ENCODE measurements at places on chromosomes 3 and 15.

DNA sequence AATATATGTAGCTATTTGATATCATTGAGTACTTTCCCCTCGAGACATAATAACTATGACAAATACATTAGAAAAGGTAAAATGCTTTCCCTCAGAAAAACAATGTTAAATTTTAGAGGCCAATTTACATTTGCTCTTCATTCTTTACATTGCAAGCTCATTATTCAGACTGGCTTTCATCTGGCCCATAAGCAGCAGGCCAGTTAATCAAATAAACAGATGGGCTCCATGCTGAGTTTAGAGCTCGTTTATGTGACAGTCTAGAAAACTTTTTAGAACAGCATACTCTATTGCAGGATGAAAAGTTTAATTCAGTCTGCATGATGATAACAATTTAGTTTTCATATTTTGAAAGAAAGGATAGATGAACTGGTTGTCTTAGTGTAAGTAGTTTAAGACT lies 150.6 kb downstream of the DUT start:
- DNase-seq: no peak

GRCh38 chr15:41995476-41995855 lies 23.1 kb upstream of the EHD4 start:
- no peak for DNase-seq

- DNase-seq: no peak
These were observed 47.6 kb upstream of the SEC61A1 start for GRCh38 chr3:128004661-128005060.

- DNase-seq: no peak
These were observed 7.5 kb downstream of the OXTR start for GRCh38 chr3:8761866-8762265.

- no peak for DNase-seq
These were observed 144.7 kb upstream of the DPH6 start for GRCh38 chr15:35690698-35691116.

- no peak for DNase-seq
These were observed 19.0 kb downstream of the FAN1 start for GRCh38 chr15:30922480-30923311.

DNA sequence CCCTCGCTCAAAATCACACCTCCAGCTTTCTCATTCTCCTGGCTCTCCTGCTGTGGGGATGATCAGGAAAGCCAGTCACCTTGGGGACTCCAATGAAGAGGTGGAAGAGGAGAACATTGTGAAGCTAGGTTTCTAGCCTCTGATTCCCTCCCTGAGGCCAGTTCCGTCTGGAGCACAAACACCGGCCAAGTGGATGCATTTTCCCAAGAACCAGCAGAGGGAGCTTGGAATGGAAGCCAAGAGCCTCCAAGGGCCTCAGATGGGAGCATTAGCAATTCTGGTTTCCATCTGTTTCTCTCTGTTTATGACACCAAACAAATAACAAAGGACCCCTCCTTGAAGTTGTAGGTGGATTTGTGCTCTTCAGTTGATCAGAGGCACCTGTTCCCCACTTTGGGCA lies 40.6 kb upstream of the NMNAT3 start:
- DNase-seq: peak; percentile 28

DNA sequence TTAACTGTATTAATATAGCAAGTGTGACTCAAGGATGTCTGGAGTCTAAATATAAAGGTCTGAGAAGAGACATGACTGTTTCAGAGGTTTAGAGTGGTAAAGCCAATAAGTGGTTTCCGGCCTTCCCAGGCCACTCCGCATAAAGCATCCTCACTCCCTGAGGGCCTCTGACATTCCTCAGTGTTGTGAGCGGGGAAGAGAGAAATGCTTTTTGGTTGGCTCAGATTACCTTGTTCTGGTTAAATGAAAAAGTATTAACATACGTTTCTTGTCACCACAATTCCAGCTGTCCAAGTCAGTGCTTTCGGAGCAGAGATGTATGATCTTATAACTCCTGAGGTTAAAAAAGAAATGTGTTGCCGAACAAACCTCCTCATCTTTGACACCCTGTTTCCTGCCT lies 103.8 kb downstream of the RBMS3 start:
- DNase-seq: no peak

- DNase-seq: no peak
These were observed 274.7 kb downstream of the CD47 start for GRCh38 chr3:107816107-107816506.

DNA sequence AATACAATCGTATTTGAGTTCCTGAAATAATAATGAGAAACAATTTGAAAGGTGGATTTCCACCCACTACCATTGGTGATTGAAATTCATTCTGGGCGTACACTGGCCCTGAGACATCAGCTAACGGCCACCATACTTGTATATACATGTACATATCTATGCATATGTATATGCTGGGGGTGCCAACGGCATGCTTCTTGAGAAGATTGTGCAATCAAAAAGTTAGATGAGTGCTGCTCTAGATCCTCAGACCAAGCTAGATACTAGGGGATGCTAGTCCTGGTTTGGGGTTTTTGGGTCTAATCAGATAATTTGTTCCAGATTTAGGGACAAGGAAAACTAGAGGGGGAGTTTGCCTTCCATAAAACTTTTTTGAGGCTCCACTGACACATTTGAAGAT lies 2.9 kb downstream of the TMEM40 start:
- no peak for DNase-seq

GRCh38 chr3:85007195-85008094 lies 48.7 kb downstream of the CADM2 start:
- no peak for DNase-seq

GRCh38 chr3:133663569-133664313 lies 2.0 kb upstream of the TOPBP1 start:
- DNase-seq: peak; percentile 79

- no peak for DNase-seq
These were observed 703 bp downstream of the PEAK1 start for GRCh38 chr15:77418966-77419835.

- DNase-seq: no peak
These were observed 91.1 kb upstream of the SLC24A5 start for GRCh38 chr15:48029642-48030041.

- no peak for DNase-seq
These were observed 54.5 kb downstream of the KIF9 start for GRCh38 chr3:47228088-47228487.

DNA sequence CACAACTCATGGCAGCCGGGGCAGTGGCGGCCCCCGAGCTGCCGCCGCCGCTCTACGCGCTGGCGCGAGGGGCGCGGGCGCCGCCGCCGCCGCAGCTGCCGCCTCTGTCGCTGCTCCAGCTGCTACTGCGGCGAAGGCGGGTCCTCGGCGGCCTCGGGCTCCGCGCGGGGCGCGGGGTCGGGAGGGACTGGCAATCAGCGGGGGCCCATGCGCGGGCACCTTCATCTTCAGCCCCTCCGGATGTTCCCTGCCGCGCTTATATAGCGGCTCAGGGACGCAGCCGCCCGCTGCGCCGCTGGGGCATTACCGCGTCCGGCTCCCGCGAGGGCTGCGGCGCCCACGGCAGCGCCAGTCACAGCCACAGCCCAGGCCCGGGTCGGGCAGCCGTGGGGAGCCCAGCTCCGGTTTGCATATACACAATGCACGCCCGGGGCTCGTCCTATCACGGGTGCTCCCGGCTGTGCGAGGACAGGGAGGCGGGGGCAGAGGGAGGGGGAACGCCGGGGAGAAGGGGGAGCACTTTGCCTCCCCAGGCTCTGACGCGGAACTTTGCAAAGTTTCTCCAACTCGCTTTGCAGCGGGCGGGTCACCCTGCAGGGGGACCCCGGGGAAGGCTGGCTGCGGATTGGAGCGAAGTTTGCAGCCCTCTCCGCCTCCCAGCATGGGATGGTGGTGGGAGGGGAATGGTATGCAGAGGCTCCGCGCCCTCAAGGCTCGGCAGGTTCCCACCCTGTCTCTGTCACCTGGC lies at the start of gene VGLL3:
VGLL3 (minus strand) TSS at position 416 of the 748 bp plus-strand sequence; CDS start at position 10, 406 bp downstream.
- peak; percentile 32 for DNase-seq

GRCh38 chr3:38332201-38332600 lies 14.4 kb upstream of the XYLB start:
- no peak for DNase-seq

GRCh38 chr15:39058351-39059131 lies 493.9 kb upstream of the RASGRP1 start:
- DNase-seq: no peak

DNA sequence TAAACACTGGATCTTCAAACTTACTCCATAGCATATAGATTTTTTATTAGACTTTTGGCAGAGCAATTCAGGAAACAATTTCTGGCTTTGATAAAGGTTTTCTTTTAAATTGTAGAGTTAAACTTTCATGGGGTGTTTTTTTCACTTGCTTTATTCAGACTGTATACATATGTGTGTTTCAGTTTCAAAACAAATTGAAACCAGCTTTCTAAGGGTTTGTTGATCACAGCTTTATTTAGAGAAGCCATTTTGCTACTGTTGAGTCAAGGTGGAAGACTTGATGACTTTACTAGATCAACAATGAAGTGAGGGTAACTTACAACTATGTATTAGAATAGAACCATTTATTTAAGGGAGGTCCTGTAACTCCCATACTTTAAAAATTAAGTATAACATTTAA lies 6.2 kb downstream of the UBE2E1 start:
- no peak for DNase-seq

GRCh38 chr3:16417945-16418739 lies 95.4 kb downstream of the RFTN1 start:
- DNase-seq: no peak

GRCh38 chr15:59249816-59250215 lies 43.2 kb downstream of the LDHAL6B start:
- DNase-seq: no peak

- DNase-seq: no peak
These were observed 12.3 kb upstream of the GFM1 start for GRCh38 chr3:158631981-158632380.

DNA sequence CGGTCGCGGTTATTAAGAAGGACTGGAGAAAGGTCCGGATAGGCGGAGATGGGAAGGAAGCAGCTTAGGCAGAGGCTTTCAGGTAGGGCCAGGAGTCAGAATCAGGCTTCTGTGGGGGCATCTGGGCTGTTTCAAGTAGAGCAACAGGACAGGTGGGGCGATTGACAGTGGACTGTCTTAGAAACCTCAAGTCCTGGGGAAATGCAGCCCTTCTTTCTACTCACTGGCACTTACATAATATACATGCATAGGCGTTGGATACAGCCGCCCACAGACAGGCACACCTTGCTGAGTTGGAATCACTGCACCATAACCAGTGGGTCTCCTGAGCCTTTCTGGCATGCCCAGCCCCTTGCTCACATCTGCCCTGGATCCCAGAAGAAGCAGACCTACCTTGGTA lies 730 bp downstream of the MYD88 start:
- DNase-seq: no peak

- DNase-seq: no peak
These were observed 33.0 kb upstream of the LARS2 start for GRCh38 chr3:45355351-45355750.

GRCh38 chr3:69410301-69410700 lies 24.4 kb upstream of the FRMD4B start:
- DNase-seq: no peak

- DNase-seq: no peak
These were observed 49.5 kb downstream of the CD86 start for GRCh38 chr3:122104515-122105194.

GRCh38 chr15:67156426-67156825 lies 91.0 kb downstream of the SMAD3 start:
- no peak for DNase-seq

- peak; percentile 54 for DNase-seq
These were observed 944 bp downstream of the SLITRK3 start for GRCh38 chr3:165195241-165195639.

DNA sequence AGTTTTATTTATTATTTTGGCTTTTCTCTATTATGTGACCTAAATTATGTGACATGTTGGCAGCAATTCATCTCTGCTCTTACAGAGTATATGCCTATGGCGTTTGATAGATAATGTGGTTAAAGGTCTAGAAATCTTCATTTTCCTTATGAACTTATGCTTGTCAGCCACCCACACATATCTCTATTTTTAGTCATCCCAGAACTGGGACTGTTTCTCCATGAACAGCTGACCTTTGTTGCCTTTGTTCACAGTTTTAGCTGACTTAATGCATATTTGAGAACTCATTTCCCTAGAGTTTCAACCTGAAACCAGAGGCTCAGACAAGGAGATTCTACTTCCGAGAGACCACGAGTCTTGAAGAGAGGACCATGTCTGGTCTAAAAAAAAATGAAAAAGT lies 176.5 kb downstream of the RAP2B start:
- no peak for DNase-seq

GRCh38 chr3:192831111-192831644 lies 86.5 kb downstream of the MB21D2 start:
- no peak for DNase-seq
